ENCODE measurements at places on chromosomes 7 and 10. TPM values are rescaled to one million over a fixed set of nuclear protein-coding genes. Genes with fewer than 3 reads are reported as not detected.

Gene LOXL4
- total RNA-seq, result 1.3 TPM

Gene CLCN1
- not detected for total RNA-seq

Gene SPDYE2
- total RNA-seq, result not detected

Gene OPN4
- total RNA-seq, result not detected

Gene AKR1C3
- total RNA-seq, result 1,248 TPM

Gene FBXL13
- 0.30 TPM for total RNA-seq

Gene PNLIPRP2
- 0.09 TPM for total RNA-seq

Gene STEAP1
- total RNA-seq, result 13.4 TPM

Gene ITPRID1
- total RNA-seq, result not detected

Gene ADAM12
- total RNA-seq, result 5.7 TPM

Gene MINDY3
- total RNA-seq, result 15.6 TPM

Gene CD36
- not detected for total RNA-seq

Gene CHCHD1
- 54.1 TPM for total RNA-seq

Gene TLX1
- not detected for total RNA-seq

Gene RBM20
- total RNA-seq, result 1.7 TPM

Gene UPK3BL2
- total RNA-seq, result 2.4 TPM

Gene REPIN1
- 88.2 TPM for total RNA-seq

Gene BRAT1
- 25.2 TPM for total RNA-seq

Gene CALHM3
- total RNA-seq, result 0.63 TPM

Gene ZNF804B
- not detected for total RNA-seq

Gene PRTFDC1
- total RNA-seq, result 16.0 TPM

Gene MORN4
- 9.1 TPM for total RNA-seq
